NCI-H2107 (cell line): ENCODE measurements at places on chromosomes 7 and 10.

GRCh38 chr10:120012131-120012400 is 119.5 kb downstream of the SEC23IP start:
- no peak for DNase-seq

DNA sequence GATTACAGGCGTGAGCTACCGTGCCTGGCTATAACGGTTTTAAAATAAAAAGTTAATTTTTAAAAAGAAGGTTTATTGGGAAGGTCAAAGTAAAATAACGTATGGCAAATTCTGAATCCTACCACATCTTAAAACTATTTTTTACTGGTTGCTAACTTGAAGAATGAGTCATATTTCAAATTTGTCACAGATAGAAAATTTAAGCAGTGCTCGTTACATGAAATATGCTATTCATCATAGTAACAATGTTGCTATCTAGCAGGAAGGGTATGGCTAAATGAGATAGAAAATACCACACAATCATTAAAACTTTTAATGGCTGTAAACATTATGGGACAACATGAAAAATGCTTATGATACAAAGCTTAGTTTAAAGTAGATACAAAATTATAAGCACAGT is 500.5 kb downstream of the PHTF2 start:
- DNase-seq, result no peak

DNA sequence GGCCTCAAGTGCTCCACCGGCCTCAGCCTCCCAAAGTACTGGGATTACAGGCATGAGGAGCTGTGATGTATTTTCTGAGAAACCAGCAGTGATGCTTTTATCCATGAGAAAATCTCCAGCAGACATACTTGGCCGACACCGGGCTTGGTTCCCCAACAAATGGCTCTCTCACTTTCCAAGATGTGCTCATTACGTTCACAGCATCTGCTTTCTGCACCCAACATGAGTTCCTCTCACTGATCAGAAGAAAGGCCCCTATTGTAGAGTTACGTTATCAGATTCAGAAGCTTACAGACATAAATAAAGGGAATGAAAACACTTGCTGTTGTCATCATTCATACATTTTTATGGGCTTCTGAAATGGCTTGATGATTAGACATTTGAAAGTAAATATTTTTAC is 95.0 kb downstream of the CALD1 start:
- DNase-seq, result no peak

- no peak for DNase-seq
Observed at GRCh38 chr7:47814905-47815613, 133.2 kb downstream of the PKD1L1 start.

DNA sequence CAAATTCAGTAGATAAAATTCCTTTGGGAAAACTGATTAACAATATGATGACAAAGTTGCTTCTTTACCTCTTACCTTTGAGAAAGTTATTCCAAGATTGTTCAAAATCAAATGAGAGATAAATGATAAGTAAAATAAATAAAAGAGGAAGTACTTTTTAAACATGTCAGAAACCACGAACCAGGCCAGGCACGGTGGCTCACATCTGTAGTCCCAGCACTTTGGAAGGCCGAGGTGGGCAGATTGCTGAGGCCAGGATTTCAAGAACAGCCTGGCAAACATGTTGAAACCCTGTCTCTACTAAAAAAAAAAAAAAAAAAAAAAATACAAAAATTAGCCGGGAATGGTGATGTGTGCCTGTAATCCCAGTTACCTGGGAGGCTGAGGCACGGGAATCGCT is 296.6 kb downstream of the HGF start:
- no peak for DNase-seq
